RWPE2 (cell line): ENCODE measurements at places on chromosomes 3 and 15.
A peak's percentile ranks its signal among the peaks of the same experiment; 100 is the strongest.

DNA sequence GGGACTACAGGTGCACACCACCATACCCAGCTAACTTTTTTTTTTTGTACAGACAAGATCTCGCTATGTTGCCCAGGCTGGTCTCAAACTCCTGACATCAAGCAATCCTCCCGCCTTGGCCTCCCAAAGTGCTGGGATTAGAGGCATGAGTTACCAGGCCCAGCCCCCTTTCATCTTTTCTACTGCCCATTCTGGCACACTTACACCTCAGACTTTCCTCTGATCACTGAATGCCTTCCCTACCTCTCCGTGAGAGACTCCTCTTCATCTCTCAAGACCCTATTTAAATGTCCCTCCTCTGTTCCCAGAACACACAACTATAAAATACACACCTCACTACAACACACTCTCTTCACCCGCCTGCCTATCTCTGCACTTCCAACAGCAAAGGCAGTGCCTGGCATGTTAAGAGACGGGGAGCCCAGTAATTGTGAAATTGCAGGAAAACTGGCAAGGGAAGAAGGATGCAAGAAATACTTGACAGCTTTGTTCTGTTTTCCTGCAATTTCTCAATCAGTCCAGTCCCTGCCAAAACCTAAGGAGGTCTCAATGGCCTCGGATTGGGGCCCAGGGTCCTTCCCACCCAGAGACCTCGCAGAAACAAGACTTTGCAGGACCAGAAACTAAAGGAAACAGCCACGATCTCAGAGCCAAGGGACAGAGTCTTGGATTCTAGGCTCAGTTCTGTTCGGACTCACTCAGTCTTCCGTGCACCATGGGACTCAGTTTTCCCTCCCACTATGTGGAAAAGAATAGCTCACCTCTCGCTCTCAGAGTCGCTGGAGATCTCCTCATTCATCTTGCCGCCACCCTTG is 849 bp downstream of the RRP9 start:
- no peak for DNase-seq

DNA sequence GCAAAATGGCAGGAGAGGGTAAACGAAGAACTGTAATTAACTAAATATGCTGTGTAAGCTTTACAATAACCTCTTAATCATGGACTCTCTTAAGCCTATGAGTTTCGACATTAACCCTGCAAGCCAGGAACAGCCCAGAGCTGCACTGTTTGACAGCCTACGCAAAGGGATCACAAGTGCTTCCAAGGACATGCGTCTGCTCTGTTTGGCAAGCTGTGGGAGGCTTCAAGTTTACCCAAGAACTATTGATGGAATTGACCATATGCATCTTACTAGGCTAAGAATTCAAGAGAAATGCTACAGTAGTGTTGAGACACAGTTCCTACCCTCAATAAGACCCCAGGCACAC is 66.0 kb downstream of the PDZRN3 start:
- no peak for DNase-seq

DNA sequence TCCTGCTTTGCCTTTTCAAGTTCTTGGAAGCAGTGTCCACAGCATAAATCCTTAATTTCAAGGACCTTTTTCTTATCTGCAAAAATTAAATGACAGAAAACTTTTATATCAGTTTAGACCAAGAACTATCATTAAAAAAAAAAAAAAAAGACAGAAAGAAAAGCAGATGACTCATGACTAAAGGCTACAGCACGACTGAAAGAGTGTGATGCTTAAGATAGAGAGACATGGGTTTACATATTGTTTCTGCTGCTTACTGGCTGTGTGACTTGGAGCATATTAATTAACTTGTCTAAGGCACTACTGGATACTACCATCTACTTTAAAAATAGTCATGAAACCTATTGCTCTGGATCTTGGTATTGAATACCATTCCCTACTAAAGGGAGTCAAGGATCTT is 62.3 kb downstream of the CEP152 start:
- DNase-seq = no peak

- no peak for DNase-seq
These were observed 351.8 kb upstream of the TPRG1 start for GRCh38 chr3:188819939-188820338.

DNA sequence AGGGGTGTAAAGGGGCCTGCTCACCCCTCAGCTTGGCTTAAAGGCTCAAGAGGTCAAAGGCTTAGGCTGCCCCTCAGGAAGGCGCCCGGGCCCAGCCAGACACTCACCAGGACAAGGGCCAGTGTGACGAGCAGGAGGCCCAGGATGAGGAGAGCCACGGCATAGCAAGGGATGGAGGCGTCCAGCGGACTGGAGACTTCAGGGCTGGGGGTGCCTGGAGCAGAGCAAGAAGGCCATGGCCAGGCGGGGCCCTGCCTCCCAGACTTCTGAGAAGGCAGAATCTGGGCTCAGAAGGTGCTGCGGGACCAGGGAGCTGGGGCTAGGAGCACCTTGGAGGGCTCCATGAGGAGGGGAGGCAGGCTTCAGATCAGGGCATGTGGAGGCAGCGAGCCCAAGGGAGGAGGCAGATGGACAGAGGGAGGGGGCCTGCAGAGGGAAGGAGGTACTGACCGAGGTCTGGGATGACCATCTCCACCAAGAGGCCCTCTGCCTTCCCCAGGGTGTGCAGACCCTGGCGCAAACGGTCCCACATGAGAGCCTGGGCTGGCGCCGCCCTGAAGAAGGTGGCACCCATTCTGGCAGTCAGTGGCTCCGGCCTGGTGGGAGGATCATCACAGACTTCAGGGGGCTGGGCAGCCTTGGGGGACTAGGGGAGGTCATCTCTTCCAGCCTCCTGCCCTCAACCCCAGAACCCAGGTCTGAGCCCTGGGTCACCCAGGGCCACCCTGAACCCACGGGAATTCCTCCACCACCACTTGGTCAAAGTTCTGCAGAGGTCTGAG is 24.5 kb downstream of the C15orf39 start:
- DNase-seq = peak; percentile 74

DNA sequence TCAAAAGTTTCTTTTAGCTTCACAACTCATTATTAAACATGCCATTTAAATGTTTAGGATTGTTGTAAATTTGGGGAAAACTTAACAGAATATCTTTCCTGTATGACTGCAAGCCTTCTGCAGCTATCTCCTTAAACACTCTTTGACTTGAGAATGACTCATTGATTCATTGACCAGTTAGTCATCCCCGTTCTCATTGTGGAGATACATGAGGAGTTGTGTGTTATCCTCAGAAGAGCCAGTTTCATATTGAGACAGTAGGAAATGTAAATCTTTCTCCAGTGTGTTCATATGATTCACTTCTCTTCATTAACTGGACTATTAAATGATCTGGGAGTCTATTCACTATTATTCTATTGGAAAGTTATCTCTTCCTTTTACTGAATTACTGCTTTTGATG is 83.0 kb downstream of the CRYGS start:
- no peak for DNase-seq

GRCh38 chr15:89150287-89150686 is 62.0 kb downstream of the ABHD2 start:
- no peak for DNase-seq

DNA sequence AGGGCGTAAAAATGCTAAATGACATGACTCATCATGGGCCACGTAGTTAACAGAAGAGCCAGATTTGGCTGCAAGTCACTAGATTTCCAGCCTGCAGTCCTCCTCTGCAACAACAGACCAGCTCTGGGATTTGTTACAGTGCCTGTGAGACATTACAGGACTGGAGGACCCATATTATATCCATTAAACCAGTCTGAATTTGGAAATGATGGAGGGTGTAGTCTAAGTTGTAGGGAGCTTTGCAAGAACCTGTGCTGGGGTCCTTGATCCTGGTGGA is 10.8 kb downstream of the ZNF774 start:
- no peak for DNase-seq

GRCh38 chr3:47347217-47347801 is 33.5 kb upstream of the PTPN23 start:
- no peak for DNase-seq

DNA sequence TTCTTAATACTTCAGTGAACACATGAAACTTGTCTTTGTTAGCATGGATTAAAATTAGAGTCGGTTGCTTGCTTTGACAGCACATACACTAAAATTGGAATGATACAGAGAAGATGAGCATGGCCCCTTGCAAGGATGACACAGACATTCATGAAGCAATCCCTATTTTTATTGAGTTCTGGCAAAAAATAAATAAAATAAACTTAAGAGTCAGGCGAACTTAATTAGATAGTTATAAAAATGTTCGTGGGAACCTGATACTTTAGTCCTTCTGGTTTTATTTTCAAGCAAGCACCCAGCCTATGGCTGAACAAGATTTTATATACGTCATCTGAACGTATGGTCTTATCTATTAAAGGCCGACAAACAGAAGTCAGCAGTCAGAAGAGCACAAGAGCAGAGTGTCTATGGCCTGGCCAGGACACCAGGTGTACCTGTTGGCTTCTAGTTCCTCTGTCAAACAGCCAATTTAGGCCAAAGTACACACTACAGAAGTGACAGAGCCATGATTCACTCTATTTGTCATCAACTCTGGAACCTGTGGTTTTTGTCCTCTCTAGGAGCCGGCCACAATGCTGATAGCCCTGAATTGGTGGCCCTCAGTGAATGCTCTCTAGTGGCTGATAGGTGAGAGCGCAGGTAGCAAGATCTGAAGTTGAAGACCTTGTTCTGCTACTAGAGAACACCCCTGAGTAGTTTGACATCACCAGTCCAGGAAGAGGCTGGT is 64.3 kb downstream of the LEO1 start:
- no peak for DNase-seq

DNA sequence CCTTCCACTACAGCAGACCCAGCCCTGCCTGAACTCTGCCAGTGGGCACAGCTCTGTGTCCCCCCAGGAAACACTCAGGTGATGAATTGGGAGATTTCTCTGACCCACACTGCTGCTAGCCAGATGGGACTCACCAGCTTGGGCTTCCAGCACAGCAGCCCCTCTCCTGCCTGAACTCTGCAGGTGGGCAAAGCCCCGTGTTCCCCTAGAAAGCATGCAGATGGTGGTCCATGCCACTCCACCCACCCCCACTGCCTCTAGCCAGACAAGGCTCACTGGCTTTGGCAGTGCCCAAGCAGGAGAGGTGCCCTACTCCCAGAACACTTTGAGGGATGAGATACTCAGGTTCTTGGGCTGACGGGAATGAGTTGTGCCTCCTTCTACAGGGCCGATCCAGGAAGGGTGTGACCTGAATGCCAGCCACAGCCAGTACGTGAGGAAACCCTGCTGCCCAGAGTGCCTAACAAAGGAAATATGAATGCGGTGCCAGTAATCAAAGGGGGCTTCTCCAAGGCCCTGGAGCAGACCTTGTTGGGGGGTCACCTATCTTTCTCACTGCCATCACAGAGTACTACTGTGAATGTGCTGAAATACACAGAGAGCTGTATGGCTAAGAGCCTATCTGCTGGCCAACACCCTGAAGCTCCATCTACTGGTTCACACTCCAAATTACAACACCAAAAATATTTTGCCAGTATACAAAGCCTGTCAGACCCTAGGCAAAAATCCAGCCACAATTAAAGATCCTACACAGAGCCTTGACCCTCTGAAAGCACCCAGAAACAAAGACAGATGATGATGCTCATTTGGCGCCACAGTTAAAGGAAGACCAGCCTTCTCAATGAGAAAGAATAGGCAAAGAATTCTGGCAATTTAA is 61.9 kb downstream of the BTLA start:
- no peak for DNase-seq

GRCh38 chr15:83697716-83698115 is 43.8 kb downstream of the ADAMTSL3 start:
- DNase-seq = no peak

- DNase-seq = peak; percentile 60
These were observed 103.5 kb downstream of the CHSY1 start for GRCh38 chr15:101148166-101148880.

- no peak for DNase-seq
These were observed 571.9 kb downstream of the TAFA4 start for GRCh38 chr3:68360492-68360891.

GRCh38 chr15:56040081-56041035 is 46.9 kb upstream of the NEDD4 start:
- peak; percentile 95 for DNase-seq

GRCh38 chr3:123792473-123793201 is 91.5 kb downstream of the MYLK start:
- DNase-seq = no peak

DNA sequence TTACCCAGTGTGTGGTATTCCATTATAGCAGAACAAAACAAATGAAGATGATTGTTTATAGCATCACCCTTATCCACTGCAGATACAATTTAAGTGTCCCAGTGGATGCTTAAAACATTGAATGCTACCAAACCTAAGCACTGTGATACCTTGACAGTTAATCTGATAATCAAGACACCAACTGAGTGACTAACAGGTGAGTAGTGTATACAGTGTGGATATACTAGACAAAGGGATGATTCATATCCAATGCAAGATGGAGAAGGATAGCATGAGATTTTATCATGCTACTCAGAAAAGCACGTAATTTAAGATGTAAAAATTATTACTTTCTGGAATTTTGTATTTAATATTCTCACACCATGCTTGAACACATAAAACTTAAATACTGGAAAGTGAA is 1449.0 kb downstream of the OTOL1 start:
- DNase-seq = no peak

DNA sequence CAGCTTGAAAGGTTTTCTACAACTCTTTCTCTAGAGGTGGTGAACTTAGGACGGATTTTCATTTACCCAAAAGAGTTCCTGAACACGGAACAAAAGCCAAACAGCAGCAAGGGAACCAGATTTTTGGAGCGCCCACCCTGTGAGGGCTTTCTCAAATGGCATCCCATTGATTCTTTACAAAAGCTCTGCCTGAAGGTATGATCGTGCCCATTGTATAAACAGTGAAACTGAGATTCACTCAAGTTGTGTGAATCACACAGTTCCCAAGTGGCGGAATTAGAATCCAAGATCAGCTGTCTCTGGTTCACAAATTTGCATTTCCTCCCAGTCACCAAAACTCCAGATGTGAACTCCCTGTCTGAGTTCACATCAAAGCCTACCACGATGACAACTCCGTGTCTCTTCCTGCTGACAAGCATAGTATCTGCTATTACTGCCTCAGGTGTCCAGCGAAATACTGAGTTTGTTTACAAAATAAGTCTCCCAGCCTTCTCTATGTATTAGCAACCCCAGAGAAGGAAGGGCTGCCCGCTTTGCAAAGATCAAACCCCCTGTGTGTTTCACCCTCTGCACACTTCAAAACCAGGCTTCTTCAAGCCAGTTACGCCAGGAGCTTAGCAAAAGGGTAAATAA is 235.9 kb upstream of the ST8SIA2 start:
- DNase-seq = no peak

- DNase-seq = no peak
These were observed 161.7 kb downstream of the POLR2M start for GRCh38 chr15:57867970-57868798.

DNA sequence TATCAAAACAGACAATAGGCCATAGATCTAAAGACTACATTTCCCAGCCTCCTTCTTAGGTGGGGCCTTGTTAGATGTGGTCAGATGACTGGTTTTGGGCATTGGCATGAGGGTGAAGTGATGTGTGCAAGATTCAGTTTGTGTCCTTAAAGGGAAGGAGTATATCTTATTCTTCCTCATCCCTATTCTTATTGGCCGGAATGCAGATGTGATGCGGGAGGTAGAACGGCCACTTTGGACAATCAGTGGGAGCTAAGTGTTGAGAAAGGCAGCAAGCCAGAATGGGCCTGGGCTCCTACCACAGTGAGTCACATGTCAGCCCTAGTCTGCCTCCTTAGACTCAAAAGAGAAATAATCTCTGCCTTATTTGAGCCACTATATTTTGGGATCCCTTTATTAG is 89.8 kb upstream of the MEX3B start:
- DNase-seq = no peak

GRCh38 chr3:124221422-124221821 is 229.5 kb upstream of the ROPN1 start:
- DNase-seq = no peak
